ENCODE measurements at places on chromosomes 1 and 21.
A peak's percentile ranks its signal among the peaks of the same experiment; 100 is the strongest.

- H3K27ac ChIP-seq = peak overlapping the region; percentile 16
- no peaks in the 10 kb centered on the region for H3K27me3 ChIP-seq
- H3K4me1 ChIP-seq = peaks cover 4% of the 10 kb centered on the region
- no peak overlapping the region for H3K4me3 ChIP-seq
- no peaks in the 10 kb centered on the region for H3K36me3 ChIP-seq
- peak; percentile 85 for DNase-seq
These were observed 7.2 kb downstream of the XCL1 start for GRCh38 chr1:168583571-168583970.

GRCh38 chr1:29912425-29912824, 676.1 kb downstream of the PTPRU start:
- no peak overlapping the region for H3K27ac ChIP-seq
- H3K27me3 ChIP-seq = no peaks in the 10 kb centered on the region
- DNase-seq = no peak
- no peaks in the 10 kb centered on the region for H3K4me1 ChIP-seq

DNA sequence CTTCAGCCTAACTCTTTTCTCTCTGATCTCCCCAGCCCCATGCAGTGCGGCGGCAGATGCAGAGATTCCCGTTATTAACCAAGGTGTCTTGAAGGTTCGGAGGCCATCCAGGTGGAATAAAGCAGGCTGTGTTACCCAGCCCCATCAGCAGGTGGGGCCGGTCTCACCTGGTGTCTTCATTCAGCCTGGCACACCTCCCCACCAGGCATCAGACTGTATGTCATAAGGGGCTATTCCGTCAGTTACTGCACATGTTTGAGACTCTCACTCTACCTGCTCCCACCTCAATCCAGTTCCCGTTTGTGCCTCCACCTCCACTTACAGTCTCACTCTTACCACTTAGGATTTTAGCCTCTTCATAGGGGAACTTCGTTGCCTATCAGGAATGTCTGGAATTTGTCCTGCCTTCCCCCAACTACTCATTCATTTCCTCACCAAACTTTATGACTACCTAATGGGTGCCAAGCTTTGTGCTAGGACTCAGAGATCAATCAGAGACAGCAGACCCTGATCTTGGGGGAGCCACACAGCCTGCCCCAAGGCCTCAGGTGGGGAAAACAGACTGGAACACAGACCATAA, 170.2 kb downstream of the PLPP3 start:
- no peaks in the 10 kb centered on the region for H3K36me3 ChIP-seq
- DNase-seq = no peak
- no peak overlapping the region for H3K27ac ChIP-seq
- H3K4me1 ChIP-seq = peaks cover 14% of the 10 kb centered on the region
- no peaks in the 10 kb centered on the region for H3K27me3 ChIP-seq
- H3K4me3 ChIP-seq = no peak overlapping the region

DNA sequence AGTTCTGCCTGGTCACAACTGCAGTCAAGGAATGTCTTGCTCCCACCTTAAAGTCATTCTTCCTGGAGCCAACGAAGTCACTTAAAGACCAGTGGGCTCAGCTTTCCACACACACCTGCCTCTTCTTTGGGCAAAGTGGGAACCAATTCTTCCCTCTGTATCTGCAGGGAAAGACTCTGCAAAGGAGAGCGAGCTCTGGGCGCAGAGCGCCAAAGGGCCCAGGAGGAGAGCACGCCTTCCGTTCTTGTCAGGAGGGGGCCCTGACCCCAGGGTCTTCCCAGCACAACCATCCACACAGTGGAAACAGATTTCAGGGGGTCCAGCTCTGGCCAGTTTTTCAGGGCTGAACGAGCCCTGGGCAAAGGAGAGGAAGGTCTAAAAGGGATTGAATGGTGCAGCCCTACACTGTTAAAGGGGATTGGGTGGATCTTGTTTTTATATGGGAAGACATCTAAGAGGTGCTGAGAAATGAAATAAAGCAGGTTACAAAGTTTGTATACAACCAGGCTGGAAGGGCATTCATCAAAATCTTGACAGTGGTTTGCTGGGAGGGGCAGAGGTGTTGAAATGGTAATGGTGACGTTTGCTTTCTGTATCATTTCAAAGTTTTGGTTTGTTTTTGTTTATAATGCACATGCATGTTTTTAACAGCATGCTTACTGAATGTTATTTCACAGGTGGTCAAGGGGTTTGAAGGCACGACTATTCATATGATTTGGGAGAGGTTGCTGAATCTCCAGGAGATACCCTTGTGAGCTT, 6.8 kb upstream of the OLIG2 start:
- DNase-seq = no peak
- H3K36me3 ChIP-seq = no peaks in the 10 kb centered on the region

DNA sequence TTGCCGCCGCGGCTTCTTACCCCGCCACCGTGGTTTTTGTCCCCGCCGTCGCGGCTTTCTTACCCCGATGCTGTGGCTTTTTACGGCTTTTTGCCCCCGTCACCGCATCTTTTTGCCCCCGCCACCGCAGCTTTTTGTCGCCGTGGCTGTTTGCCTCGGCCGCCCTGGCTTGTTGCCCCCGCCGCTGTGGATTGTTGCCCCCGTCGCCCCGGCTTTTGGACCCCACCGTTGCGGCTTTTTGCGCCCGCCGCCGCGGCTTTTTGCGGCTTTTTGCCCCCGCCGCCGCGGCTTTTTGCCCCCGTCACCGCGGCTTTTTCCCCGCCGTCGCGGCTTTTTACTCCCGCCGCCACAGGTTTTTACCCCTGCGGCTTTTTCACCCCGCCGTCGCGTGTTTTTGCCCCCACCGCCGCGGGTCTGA, 3934.3 kb downstream of the SRGAP2C start:
- H3K4me1 ChIP-seq = no peaks in the 10 kb centered on the region
- no peak overlapping the region for H3K4me3 ChIP-seq
- H3K27ac ChIP-seq = no peak overlapping the region
- no peaks in the 10 kb centered on the region for H3K36me3 ChIP-seq

- H3K27ac ChIP-seq = no peak overlapping the region
- H3K36me3 ChIP-seq = no peaks in the 10 kb centered on the region
- DNase-seq = no peak
- no peak overlapping the region for H3K4me3 ChIP-seq
These were observed 71.2 kb upstream of the HMGB4 start for GRCh38 chr1:33792651-33793050.

DNA sequence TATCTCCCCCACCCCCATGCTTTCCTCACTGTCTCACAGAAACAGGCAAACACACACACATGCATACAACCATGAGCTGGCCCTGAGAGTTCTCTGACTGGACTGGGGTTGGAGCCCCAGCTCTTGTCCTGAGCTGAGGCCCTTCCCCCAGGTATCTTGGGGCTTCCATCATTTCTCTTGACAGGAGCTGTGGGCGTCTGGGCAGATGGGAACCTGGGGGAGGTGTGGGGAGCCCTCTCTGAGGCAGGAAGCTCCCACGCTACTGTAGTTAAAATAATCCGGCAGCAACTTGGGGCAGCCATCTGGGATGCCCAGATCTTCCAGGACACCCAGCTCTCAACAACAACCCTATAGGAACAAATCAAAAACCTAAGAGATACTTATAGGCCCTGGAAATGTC, 2.7 kb upstream of the KIF21B start:
- DNase-seq = no peak
- H3K4me1 ChIP-seq = no peaks in the 10 kb centered on the region
- no peak overlapping the region for H3K4me3 ChIP-seq
- H3K36me3 ChIP-seq = no peaks in the 10 kb centered on the region
- H3K27ac ChIP-seq = no peak overlapping the region
- H3K27me3 ChIP-seq = no peaks in the 10 kb centered on the region

DNA sequence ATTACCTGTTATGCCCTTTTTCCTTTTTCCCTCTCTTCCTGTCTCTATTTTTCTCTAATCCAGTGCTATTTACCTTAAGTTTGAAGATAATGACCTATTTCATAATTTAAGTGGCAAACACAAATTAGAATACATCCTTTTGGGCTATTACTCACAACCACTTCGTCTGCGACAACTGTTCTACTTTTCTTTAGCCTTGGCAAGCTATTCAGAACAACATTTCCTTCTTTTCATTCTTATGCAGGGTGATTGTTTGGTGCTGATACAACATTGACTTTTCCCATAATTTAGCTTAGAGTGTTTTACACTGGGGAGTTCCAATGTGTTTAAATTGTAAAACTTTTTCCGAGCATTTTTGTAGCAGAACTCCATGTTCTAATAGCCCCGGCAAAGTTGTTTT, 86.6 kb upstream of the S1PR1 start:
- H3K27ac ChIP-seq = no peak overlapping the region
- no peaks in the 10 kb centered on the region for H3K4me1 ChIP-seq
- H3K27me3 ChIP-seq = no peaks in the 10 kb centered on the region
- no peak for DNase-seq

- no peaks in the 10 kb centered on the region for H3K27me3 ChIP-seq
- no peak overlapping the region for H3K27ac ChIP-seq
- DNase-seq = no peak
- no peaks in the 10 kb centered on the region for H3K36me3 ChIP-seq
- no peak overlapping the region for H3K4me3 ChIP-seq
These were observed 29.1 kb downstream of the CHML start for GRCh38 chr1:241611063-241611462.

DNA sequence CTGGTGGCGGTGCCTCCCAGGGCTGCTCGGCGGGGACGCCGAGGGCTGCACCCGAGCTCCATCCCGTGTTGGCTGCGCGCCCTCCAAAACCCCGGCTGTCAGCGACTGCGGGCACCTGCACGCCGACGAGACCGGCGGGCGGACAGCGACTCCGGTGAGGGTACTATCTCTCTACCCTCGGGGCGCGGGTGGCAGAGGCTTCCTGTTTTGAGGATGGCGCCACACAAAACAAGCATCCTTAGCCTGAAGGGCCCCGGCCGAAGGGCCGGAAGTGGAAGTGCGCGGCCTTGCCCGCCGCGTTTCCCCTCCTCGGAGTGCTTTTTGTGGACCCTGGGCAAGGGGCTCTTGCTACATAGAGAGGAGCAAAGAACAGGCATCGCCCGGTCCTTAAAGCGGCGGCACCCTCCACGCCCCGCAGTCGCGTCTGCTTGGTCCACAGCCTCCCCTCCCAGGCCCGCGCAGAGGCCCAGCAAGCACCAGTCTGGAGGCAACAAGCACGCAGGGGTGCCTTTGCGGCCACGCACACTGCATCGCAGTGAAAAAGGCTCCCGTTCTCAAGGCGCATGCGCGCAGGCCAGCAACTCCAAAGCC, 561 bp upstream of the COQ8A start:
- peak; percentile 92 for DNase-seq
- H3K27me3 ChIP-seq = no peaks in the 10 kb centered on the region
- peak overlapping the region; percentile 97 for H3K27ac ChIP-seq
- H3K4me3 ChIP-seq = peak overlapping the region; percentile 87

DNA sequence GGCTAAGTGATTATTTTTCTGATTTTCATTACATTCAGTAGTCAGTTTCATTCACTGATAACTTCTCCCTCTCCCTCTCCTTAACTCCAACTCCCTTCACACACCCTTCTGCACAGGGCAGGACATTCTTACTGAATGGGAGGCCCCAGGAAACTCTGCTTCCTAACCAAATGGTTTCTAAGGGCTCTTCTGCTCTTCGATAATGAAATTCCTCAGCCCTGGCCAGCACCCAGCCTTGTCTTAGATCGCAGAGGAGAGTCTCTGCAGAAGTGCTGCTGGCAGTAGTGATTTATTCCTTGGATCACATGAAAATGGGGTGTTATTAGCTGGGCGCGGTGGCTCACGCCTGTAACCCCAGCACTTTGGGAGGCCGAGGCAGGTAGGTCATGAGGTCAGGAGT, 16.4 kb downstream of the PLEKHM2 start:
- H3K4me1 ChIP-seq = peaks cover 8% of the 10 kb centered on the region
- H3K4me3 ChIP-seq = no peak overlapping the region
- DNase-seq = no peak

DNA sequence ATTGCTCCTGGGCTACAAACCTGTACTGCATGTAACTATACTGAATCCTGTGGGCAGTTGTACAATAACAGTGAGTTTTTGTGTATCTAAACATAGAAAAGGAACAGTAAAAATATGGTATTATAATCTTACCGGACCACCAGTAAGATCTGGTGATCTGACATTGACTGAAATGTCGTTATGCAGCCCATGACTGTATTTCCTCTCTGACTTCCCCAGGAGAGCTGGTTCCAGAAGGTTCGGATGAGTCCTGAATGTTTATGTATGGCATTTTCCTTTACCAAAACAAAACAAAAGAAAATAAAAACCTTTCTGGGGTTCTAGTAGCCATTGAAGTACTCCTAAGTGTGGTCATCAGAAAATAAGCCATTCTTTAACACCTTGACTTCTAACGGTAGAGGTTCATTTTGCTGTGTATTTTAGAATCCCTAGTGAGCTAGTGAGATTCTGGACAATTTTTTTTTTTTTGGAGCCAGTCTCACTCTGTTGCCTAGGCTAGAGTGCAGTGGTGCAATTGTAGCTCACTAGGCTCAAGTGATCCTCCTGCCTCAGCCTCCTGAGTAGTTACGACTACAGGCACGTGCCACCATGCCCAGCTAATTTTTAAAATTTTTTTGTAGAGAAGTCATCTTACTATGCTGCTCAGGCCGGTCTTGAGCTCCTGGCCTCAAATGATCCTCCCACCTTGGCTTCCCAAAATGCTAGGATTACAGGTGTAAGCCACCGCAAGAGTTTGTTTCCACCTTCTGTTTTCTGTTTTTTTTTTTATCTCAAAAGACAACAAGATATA, 27.7 kb downstream of the UBE4B start:
- no peak for DNase-seq
- peaks cover 4% of the 10 kb centered on the region for H3K4me1 ChIP-seq
- no peak overlapping the region for H3K27ac ChIP-seq
- no peak overlapping the region for H3K4me3 ChIP-seq
- no peaks in the 10 kb centered on the region for H3K27me3 ChIP-seq

DNA sequence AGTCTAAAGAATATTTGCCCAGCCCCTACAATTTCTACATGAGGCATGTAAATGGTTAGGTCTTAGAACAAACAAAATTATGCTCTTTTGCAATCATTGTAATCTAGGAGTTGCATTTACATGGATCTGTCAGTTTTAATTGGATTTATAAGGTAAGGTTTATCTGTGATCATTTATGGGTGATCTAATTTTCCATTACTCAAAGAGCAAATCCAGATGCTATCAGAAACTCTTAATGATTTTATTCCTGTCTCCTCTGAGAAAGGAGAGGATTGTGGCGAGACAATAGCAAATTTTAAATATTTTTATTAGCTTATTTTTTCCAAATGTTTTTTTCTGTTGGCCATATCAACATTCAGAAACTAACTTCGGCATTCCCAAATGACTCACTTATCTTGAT, 14.2 kb upstream of the NEGR1 start:
- H3K27ac ChIP-seq = no peak overlapping the region
- no peaks in the 10 kb centered on the region for H3K27me3 ChIP-seq
- H3K4me3 ChIP-seq = no peak overlapping the region
- no peaks in the 10 kb centered on the region for H3K4me1 ChIP-seq
- no peaks in the 10 kb centered on the region for H3K36me3 ChIP-seq
- DNase-seq = no peak

- H3K27ac ChIP-seq = no peak overlapping the region
- no peaks in the 10 kb centered on the region for H3K36me3 ChIP-seq
- H3K4me1 ChIP-seq = no peaks in the 10 kb centered on the region
These were observed 34.2 kb downstream of the LMO4 start for GRCh38 chr1:87362834-87363426.

All from kidney (tissue), 22 donors.